ENCODE measurements at places on chromosomes 4 and X.

DNA sequence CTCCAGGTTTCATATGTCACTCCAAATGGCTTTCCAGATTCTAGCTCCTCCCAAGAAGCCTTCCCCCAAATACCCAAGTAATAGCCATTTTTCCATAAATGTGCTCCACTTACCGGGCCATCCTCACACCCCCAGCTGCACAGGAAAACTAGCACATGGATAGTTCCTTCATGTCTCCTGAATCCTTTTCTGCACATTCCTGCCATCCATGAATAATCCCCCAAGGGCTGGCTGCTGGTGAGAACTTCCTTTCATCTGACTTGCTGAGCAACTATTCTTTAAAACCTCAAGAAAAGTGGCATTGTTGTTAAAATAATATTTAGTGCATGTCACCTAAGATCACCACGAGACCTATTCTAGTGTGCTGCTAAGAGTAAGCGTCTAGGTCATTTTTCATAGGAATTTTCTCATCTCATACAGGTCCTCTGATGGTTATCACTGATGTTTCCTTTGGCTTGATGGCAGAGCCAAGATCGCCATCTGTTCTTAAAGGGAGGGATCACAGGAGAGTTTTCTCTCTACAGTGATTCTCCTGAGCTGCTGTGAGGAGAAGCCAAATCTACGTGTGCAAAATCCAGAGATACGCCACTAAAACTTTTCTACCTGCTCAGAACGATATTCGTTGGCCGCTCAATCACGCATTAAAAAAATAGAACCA, 71.3 kb downstream of the MAP3K15 start:
- DNase-seq: no peak

DNA sequence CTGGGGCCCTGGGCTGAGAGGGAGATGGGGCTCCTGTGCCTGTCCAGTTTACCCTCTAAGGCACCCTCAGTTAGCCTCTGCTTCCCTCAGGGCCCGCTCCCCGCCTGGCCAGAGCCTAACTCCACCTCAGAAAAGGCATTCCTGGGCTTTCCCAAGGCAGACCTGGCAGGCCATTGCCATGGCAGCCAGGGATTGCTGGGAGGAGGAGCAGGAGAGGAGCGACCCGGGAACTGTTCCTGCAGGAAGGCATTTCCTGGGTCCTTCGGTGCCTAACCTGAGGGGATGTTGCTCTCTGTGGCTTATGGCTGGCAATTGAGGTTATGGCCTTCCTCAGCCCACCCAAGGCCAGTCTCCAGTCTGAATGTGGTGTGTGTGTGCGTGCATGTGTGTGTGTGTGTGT, 131.3 kb downstream of the PJA1 start:
- DNase-seq: no peak

DNA sequence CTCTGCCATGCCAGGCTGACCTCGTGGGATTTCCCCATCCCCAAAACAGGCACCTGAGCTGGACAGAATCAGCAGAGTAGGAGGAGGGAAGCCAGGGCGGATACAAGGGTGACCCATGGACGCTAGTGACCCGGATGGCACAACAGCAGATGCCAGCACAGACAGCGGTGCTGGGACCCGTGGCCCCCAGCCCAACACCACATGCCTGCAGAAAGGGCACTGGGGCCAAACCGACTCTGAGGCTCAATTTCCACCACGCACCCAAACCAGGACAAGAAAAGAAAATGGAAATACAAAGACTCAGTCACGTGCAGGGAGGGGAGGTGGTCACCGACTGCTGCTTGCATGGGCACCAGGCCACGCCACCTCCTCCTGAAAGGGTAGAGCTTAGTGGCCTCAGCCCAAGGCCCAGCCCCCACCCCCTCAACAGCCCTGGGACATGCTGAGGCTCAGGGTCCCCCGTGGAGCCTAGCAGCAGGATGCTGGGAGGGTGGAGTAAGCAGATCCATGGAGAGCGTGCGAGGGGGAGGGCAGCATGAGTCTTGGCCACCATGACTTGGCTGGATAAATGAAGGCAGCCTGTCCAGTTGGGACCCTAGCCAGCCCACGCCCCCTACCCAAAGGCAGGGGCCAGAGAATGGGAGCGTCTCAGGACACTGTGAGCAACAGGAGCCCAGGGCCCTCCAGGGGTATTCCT, 47.7 kb downstream of the C4orf50 start:
- no peak for DNase-seq

DNA sequence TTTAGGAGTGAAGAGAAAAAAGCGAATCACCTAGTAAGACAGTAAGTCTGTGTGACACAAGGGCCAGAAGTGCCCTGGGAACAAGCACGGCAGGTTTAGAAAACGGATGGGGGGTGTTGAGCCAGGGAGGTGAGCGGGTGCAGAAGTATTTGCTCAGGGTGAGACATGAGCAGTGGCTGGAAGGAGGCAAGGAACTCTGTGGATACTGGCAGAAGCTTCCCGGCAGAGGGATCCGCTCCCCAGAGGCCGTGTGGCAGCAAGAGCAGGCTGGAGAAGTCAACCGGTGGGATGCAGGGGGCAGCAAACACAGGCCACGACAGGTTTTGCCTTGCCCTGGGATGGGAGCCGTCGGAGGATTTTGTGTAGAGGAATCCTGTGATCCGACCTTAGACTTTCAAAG, 2.3 kb upstream of the UVSSA start:
- no peak for DNase-seq

DNA sequence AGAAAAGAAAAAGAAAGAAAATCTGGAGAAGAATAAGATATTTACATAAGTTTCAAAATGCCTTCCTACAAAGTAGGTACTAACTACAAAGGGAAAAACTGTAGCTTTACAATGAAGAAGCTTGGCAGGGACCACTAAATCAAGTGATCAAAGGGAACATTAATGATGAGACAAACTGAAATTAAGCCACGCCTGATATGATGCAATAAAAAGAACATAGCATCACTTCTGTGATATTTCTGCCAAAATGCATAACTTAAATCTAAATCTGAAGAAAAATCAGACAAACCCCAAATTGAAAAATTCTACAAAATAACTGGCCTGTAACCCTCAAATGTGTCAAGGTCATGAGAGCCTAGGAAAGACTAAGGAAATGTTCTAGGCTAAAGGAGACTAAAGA, 8.9 kb upstream of the DCLK2 start:
- DNase-seq: no peak

GRCh38 chr4:154366956-154367355, 124.6 kb downstream of the DCHS2 start:
- DNase-seq: no peak
